Aorta (tissue), 5 donors: ENCODE measurements at places on chromosomes 3 and 15.

GRCh38 chr3:52479877-52480575 lies 15.1 kb upstream of the STAB1 start:
- no peaks in the 10 kb centered on the region for H3K36me3 ChIP-seq
- peak; percentile 64 for DNase-seq
- no peaks in the 10 kb centered on the region for H3K4me1 ChIP-seq

GRCh38 chr3:131109156-131109555 lies 82.5 kb downstream of the NEK11 start:
- H3K27me3 ChIP-seq: no peaks in the 10 kb centered on the region
- no peak overlapping the region for H3K27ac ChIP-seq
- DNase-seq: no peak
- H3K4me1 ChIP-seq: no peaks in the 10 kb centered on the region
- H3K4me3 ChIP-seq: no peak overlapping the region

DNA sequence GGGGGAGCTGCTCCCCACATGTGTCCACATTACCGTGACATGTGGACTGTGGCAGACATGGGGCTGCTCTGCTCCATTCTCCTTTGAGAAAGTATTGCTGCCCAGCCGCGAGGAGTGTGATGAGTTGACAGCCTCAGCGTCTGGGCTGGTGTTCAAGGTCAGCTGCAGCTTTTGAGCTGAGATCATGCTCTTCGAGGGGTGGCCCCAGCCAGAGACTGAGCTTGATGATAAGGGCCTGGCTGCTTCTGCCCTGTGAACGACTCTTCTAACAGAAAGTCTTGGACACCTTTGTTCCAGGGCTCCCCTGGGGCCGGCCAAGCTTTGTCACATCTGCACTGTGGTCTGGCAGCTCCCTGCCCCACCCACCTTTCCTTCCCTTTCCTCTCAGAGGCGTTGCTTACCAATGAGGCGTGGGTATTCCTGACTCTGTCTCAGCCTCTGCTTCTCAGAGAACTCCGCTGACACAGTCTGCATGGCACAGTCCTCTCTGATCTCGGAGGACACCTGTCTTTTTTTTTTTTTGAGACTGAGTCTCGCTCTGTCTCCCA lies 86.6 kb downstream of the CHRD start:
- DNase-seq: peak; percentile 46
- no peak overlapping the region for H3K4me3 ChIP-seq
- no peaks in the 10 kb centered on the region for H3K27me3 ChIP-seq

- no peak overlapping the region for H3K4me3 ChIP-seq
- no peaks in the 10 kb centered on the region for H3K36me3 ChIP-seq
- H3K4me1 ChIP-seq: no peaks in the 10 kb centered on the region
- no peaks in the 10 kb centered on the region for H3K27me3 ChIP-seq
Measured at GRCh38 chr3:189822726-189823125, 191.5 kb downstream of the TP63 start.

GRCh38 chr15:25368850-25369249 lies 70.0 kb downstream of the UBE3A start:
- H3K4me1 ChIP-seq: no peaks in the 10 kb centered on the region
- H3K36me3 ChIP-seq: peaks cover 1% of the 10 kb centered on the region
- H3K27me3 ChIP-seq: no peaks in the 10 kb centered on the region
- no peak overlapping the region for H3K27ac ChIP-seq
